ENCODE measurements at places on chromosomes 16 and 17.

- no peak for DNase-seq
- no peaks in the 10 kb centered on the region for H3K36me3 ChIP-seq
- H3K27me3 ChIP-seq, result no peaks in the 10 kb centered on the region
- H3K27ac ChIP-seq, result no peak overlapping the region
Observed at GRCh38 chr17:14594690-14595089, 293.8 kb downstream of the HS3ST3B1 start.

- H3K4me3 ChIP-seq, result no peak overlapping the region
- no peaks in the 10 kb centered on the region for H3K36me3 ChIP-seq
- peaks cover 15% of the 10 kb centered on the region for H3K4me1 ChIP-seq
- no peak overlapping the region for H3K27ac ChIP-seq
- H3K27me3 ChIP-seq, result no peaks in the 10 kb centered on the region
Observed at GRCh38 chr16:17439580-17439979, 31.2 kb downstream of the XYLT1 start.

DNA sequence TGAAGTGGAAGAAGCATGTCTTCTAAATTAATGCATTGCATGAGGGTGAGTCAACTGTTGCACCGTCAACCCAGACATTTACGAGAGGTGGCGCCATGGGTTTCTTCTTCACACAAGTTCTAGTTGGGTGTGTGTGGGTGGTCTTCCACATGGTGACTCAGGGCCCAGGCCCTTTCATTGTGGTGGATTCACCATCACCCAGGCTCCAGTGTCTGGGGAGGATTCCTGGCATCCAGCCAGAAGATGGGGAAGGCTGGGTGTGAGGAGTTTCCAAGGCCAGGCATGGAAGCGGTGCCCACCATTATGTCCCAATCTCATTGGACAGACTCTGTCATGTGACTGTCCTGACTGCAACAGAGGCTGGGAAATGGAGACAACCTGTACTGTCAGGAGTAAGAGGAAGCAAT lies 21.4 kb upstream of the JPH3 start:
- no peaks in the 10 kb centered on the region for H3K4me1 ChIP-seq
- H3K27me3 ChIP-seq, result no peaks in the 10 kb centered on the region
- H3K36me3 ChIP-seq, result no peaks in the 10 kb centered on the region
- no peak overlapping the region for H3K27ac ChIP-seq
- H3K4me3 ChIP-seq, result no peak overlapping the region
- no peak for DNase-seq

DNA sequence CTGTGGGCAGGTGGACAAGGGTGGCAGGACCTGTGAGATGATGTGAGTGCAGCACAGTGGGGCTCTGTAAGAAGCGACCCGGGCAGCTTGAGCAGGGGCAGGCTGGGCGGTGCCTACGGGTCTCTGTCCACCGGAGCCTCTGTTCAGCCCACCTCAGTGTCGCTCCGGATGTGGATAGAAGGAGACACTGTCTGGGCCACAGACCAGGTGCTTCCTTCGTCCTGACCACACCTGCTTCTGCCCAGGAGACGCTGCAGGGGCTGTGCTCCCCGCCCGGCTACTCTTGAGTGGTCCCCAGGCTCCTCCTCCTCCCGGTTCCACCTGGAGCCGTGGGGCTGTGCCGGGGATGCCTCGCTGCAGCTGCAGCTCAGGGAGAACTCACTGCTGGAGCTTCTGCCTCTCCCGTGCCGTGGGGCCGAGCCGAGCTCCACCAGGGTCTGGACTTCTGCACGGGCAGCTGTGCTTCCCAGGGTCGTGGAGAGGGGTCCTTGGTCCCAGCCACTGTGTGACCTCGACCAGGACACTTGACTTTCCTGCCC lies 21.5 kb downstream of the METRNL start:
- peaks cover 9% of the 10 kb centered on the region for H3K36me3 ChIP-seq
- no peaks in the 10 kb centered on the region for H3K27me3 ChIP-seq
- H3K4me3 ChIP-seq, result no peak overlapping the region

Measured in right atrium auricular region (tissue), 2 donors.